PC-9 (cell line): ENCODE measurements at places on chromosomes 4 and X. TPM values are rescaled to one million over a fixed set of nuclear protein-coding genes. Genes with fewer than 3 reads are reported as not detected.

The MPP1 gene
- 4.2 and 4.8 TPM in 2 replicates for total RNA-seq

The ZNF732 gene
- total RNA-seq, result not detected in 2 replicates

The RAB40A gene
- total RNA-seq, result 0.90 and 1.0 TPM in 2 replicates

- no peaks in the 10 kb centered on the region for H3K27me3 ChIP-seq
- DNase-seq, result no peak
- H3K36me3 ChIP-seq, result no peaks in the 10 kb centered on the region
- H3K4me1 ChIP-seq, result no peaks in the 10 kb centered on the region
These were observed 37.2 kb downstream of the HPF1 start for GRCh38 chr4:169720529-169720928.

GRCh38 chr4:121794505-121795188, 6.5 kb upstream of the EXOSC9 start:
- no peak overlapping the region for H3K4me3 ChIP-seq
- peaks cover 11% of the 10 kb centered on the region for H3K4me1 ChIP-seq

- H3K27me3 ChIP-seq, result peaks cover 7% of the 10 kb centered on the region
- peak overlapping the region; percentile 76; the same call in 1 of the 2 replicates for H3K27ac ChIP-seq
- no peaks in the 10 kb centered on the region for H3K36me3 ChIP-seq
- no peak for DNase-seq
These were observed 4.4 kb downstream of the ZFYVE28 start for GRCh38 chr4:2413821-2414610.

DNA sequence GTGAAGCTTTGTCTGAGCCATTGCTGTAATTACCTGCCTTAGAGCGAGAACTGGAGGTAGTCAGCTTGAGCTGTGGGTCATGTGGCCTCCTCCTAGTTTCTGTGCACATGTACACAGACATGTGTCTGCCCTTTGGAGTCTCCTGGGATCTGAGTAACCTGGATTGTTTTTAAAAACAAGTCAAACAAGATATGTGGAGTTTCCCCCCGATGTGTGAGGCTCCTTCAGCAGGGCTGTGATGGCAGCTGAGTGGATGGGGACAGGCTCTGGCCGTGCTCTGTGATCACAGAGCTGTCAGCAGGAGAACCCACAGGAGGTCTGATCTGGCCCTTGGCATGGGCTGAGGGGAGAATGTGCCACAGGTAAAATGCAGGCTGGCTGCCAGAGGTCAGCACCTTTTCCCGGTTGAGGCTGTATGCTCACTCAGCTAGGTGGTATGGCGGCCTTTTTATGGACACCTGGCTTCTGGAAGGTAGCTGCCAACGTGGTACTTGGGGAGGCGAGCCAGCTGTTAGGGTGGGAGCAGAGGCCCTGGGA, 38.4 kb downstream of the NOP14 start:
- H3K27ac ChIP-seq, result no peak overlapping the region
- no peak for DNase-seq
- H3K4me1 ChIP-seq, result no peaks in the 10 kb centered on the region
- H3K27me3 ChIP-seq, result no peaks in the 10 kb centered on the region

- DNase-seq, result no peak
- no peak overlapping the region for H3K27ac ChIP-seq
- no peaks in the 10 kb centered on the region for H3K36me3 ChIP-seq
- no peaks in the 10 kb centered on the region for H3K27me3 ChIP-seq
These were observed 79.5 kb upstream of the MAGEB10 start for GRCh38 chrX:27728291-27728690.

DNA sequence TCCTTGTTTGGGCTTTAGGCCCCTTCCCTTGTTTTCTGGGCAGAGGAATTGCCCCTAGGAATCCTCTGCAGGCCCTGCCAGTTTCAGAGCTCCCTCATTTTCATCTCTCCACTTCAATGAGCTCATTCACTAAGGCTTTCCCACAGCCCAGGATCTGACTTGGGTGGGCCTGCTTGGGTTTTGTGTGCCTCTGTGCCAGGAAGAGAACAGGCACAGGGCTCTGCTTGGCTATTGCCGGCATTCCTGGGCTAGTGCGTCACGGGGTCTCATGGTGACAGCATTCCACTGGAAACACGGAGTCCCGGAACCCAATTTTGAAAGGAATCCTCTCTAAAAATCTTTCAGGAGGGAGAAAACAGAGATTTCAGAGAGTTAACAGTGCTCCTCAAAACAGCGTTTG, 150.5 kb downstream of the VCX3A start:
- H3K36me3 ChIP-seq, result no peaks in the 10 kb centered on the region
- H3K4me1 ChIP-seq, result no peaks in the 10 kb centered on the region
- no peaks in the 10 kb centered on the region for H3K27me3 ChIP-seq
- H3K4me3 ChIP-seq, result no peak overlapping the region
- DNase-seq, result no peak

- no peak overlapping the region for H3K4me3 ChIP-seq
- DNase-seq, result no peak
- H3K4me1 ChIP-seq, result peaks cover 10% of the 10 kb centered on the region; the same call in 1 of the 2 replicates
These were observed 159.7 kb downstream of the NSUN7 start for GRCh38 chr4:40909363-40909876.
